ENCODE measurements at places on chromosomes 6 and 20.

DNA sequence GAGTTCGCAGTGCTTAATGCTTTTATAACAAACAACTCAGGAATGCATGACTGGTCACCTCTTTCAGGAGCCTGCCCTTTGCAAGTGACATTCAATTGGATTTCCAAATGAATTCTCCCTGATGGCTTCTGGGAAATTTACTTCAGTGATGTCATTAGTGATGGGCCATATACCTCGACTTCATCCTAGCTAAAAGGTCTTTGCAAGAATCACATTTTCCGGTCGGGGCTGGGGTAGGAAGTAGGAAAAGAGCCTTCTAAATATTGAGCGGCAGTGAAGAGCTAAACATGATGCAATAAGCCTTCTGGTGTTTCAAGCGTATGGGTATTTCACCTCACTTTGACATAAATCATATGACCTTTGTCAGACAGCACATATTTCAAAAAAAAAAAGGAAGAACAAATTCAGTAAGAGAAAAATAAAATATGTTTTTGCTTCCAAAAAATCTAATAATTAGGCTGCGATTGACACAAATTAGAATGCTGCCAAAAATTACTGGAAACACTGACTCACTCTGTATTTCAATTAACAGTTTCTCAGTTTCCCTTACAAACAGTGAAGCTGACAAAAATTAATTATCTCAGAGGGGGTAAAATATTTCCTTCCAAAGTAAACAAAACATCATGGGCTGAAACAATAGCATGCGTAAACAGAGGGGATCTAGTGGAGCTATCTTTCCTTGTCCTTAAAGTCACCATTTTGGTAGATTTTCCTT, 39.8 kb downstream of the ADTRP start:
- no peak for DNase-seq

- no peak for DNase-seq
Measured at GRCh38 chr6:122052346-122052900, 347.0 kb upstream of the HSF2 start.

GRCh38 chr6:79742030-79742429, 110.9 kb downstream of the SH3BGRL2 start:
- no peak for DNase-seq

DNA sequence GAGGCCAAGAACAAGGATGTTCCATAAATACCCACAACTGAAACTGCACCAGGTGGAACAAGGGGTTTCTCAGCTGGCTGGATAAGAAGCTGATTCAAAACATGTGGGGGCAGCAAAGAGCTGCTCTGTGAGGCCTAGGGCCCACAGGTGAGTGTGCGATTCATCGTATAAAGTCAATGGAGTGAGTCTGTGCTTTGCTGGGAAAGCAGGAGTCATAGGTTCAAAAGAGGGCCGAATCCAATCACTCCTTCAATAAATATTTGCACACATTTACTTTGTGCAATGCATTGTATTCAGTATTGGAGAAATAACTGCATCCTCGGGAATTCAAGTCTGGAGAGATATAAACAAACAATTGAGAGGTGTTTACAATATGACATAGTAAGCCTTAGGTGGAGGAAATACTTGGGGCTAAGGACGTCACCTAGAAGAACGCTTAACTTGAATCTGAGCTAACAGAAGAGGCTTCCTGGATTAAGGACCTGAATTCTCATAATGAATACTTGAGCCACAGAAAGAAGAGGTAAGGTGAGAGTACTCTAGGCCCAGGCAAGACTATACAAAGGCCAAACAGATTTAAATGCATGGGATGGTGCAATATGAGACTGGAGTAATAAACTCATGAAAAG, 83.7 kb upstream of the TMEM30A start:
- no peak for DNase-seq

DNA sequence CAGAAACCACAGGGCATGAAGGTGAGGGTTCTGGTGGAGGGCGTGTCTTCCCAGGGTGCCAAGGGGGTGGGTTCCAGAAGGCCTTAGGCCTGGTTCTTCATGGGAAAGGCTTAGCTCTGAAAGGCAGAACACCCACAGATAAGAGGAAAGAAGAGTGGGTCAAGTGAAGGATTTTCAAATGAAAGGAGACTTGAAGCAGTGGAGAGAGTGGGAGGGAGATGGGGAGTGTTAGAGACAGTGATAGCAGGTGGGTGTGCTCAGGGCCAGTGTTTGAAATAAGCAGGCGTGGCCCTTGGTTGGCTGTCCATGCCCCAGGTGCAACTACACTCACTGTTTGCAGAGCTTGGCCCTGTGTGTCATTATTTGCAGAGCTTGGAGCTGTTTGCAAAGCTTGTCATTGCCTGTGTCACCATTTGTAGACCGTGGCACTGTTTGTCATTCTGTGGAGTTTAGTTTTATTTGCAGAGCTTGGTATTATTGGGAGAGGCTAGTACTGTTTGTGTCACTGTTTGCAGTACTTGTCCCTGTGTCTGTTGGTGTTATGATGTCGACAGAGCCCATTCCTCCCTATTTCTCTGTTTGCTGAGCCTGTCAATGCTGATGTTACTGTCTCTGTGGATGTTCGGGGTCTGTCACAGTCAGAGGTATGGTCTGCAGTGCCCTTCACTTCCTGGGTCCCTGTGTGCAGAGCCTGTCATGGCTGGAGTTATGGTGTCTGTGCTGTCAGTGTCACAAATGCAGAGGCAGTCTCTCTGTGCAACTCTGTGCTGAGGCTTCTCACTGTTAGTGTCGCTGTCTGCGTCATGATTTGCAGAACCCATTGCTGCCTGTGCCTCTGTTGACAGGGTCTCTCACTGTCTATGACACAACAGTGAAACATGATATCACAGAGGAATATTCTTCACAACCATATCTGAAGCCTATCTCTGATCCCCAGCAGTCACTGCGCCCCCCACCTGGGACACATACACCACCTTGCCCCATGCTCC, 127.7 kb upstream of the LRFN2 start:
- no peak for DNase-seq

GRCh38 chr6:25835442-25836283, 3.8 kb upstream of the SLC17A1 start:
- DNase-seq: no peak

DNA sequence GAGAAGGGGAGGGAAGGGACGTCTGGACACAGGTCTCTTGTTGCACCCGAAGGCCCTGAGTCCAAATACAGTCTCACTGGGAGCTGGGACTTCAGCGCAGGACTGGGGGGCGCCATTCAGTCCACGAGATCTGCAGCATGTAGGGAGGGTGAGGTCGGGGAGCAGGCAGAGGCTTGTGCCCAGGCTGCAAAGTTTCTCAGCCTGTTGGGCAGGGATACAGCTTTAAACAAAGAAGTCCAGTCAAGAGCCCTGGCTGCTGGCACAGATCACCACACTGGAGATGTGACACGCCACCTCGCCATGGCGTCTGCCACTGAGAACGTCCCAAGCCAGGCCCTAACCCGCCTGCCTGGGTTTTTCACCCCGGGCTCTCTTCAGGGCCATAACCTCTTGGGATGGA, 256.6 kb downstream of the DLL1 start:
- DNase-seq: peak; percentile 26

- DNase-seq: no peak
Measured at GRCh38 chr20:53068241-53068640, 96.1 kb downstream of the TSHZ2 start.

DNA sequence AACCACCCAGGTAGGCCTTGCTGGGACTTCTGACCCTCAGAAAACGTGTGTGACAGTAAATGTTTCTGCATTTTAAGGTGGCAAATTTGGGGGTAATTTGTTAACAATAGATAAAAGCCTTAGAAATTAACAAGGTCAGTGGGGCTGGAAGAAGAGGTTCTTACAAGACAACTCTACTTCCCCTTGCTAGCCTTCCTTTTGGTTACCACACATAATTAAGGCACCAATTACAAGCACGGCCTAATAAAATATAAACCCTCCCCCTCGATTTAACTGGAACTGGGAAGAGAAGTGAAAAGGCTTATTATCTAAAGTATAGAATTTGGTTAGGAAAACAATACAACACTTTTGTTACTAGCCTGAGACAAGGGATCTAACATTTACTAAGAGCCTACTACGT, 38.8 kb downstream of the ELOVL5 start:
- DNase-seq: no peak

- DNase-seq: no peak
Measured at GRCh38 chr6:17476511-17476910, 83.1 kb downstream of the CAP2 start.

DNA sequence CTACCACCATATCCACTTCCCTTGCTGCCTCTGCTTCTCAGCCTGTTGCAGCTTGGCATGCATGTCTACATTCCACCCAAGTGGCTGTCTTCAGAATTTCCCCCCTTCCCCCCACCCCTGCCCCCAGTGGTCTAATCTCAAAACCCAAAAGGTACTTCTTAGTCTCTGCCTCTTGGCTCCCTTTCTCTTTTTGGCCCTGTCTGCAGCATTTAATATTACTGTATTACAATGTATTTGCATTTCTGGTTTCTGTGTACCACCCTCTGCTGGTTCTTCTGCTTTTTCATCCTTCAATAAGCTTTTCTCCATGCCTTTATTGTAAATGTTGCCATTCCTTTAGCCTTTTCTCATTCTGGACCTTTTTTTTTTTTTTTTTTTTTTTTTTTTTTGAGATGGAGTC, 43.0 kb downstream of the RPRD1B start:
- no peak for DNase-seq

DNA sequence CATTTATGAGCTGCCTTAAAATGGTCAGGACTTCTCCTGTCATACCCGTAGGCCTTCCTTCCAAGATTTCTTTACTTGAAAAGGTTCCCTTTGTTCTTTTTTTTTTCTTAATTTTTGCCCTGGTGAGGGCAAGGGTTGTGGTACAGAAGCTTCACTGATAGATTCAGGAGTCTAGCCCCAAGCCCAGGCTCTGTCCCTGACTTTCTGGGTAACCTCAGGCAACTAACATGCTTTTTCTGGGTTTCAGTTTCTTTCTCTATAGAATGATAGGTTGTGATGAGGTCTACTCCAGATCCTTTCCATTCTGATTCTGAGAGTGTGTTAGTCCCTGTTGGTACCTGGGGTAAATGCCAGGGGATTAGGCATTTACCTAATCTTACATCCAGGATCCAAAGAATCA, 21.2 kb downstream of the SNPH start:
- DNase-seq: no peak

- no peak for DNase-seq
Measured at GRCh38 chr20:50398064-50398463, 112.1 kb upstream of the PTPN1 start.

DNA sequence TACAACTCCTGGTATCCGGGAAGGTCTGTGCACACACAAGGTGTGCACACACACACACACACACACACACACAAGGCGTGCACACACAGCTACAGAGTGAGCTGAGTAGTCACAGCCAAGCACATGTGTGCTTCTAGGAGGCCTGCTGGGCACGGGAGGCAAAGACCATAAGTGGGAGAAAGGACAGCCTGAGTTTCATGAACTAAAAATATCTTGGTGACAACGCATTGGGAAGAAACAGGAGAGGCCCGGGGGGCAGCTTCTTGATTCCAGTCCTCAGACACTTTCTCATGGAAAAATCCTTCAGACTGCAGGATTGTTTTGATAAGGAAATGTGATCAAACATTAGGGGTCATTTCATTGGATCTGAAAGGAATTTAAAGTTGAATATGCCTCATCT, 2.6 kb downstream of the TRAF3IP2 start:
- DNase-seq: no peak

DNA sequence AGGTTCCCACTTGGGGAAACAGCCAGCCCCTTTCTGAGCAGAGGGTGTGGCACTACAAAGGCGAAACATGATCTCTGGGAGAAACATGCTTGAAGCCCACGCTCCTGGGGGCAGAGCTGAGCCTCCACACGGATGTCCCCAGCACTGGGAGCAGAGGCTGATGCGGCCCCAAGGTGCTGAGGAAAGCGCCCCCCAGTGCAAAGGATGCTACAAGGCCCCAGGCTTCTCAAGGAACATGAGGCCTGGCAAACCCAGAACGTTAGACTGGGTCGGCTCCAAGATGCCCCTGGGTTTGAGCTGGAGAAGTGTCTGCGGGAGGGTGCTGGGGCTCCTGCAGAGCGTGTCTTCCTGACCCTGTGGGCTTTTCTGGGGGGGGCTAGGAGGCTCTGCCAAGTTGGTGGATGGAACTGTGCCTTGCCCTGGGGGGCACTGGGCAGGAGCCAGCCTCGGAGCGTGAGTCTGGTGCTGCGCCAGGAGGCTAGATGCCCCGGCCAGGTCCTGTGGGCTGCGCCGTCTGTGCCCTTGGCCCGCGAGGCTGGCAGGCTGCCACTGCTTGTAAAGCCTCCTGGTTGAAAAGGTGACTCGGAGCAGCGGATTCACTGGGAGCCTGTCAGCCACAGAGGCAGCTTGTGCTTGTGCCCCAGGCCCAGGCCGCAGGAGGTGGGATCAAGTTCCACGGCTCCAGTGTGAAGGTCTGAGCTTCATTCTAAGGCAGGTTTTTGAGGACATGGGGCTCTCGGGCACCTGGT, 8.1 kb downstream of the SYNJ2 start:
- peak; percentile 61 for DNase-seq

GRCh38 chr6:35735452-35735851, 1.4 kb upstream of the ARMC12 start:
- no peak for DNase-seq

GRCh38 chr20:63052571-63053431, 46.0 kb upstream of the BHLHE23 start:
- no peak for DNase-seq

DNA sequence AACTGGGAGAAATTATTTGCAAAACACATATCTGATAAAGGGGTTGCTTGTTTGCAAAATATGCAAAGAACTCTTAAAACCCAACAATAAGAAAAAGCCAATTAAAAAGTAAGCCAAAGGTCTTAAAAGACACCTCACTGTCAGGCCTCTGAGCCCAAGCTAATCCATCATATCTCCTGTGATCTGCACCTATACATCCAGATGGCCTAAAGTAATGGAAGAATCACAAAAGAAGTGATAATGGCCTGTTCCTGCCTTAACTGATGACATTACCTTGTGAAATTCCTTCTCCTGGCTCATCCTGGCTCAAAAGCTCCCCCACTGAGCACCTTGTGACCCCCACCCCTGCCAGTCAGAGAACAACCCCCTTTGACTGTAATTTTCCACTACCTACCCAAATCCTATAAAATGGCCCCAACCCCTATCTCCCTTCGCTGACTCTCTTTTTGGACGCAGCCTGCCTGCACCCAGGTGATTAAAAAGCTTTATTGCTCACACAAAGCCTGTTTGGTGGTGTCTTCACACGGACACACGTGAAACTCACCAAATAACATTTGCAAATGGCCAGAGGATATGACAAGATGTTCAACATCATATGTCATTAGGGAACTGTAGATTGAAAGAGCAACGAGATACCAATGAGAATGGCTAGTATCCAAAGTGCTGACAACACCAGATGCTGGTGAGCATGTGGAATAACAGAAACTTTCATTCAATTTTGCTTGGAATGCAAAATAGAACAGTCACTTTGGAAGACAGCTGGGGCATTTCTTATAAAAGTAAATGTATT, 565.0 kb upstream of the ADGRB3 start:
- DNase-seq: no peak

DNA sequence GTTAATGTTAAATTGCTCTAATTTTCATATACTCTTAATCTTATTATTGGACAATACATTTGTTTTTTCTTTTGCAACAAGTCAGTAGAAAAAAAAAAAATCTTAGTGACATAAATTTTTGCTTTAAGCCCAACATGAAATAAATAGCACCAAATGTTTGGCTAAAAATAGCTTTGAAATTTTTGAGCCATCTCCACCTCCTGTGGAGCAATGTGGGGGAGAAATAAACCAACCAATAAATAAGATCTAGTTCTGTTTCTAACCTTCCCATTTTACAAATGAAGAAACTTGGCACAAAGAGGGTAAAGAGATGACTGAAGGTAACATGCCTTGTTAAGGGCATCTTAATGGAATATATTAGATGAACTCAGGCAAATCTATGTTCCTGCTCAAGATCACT, 91.4 kb downstream of the PRKN start:
- DNase-seq: no peak

GRCh38 chr20:49620364-49621240, 52.7 kb upstream of the PTGIS start:
- DNase-seq: no peak

GRCh38 chr6:38599261-38599660, 40.5 kb downstream of the BTBD9 start:
- DNase-seq: no peak

Measured in hypothalamus (tissue), 51 donors.